ENCODE measurements at places on chromosomes 16 and 17. TPM values are rescaled to one million over a fixed set of nuclear protein-coding genes. Genes with fewer than 3 reads are reported as not detected.

NTN3 gene
- total RNA-seq, result not detected

DOC2B gene
- total RNA-seq, result 0.54 TPM

MARVELD3 gene
- 0.51 TPM for total RNA-seq

SLC16A11 gene
- total RNA-seq, result not detected

CD300LB gene
- 0.12 TPM for total RNA-seq

OR1A1 gene
- not detected for total RNA-seq

All from A549 treated with DMSO at 1 μM for 4 hours (cell line).